ENCODE measurements at places on chromosomes 4 and X.

GRCh38 chr4:104969394-104970082 lies 177.1 kb upstream of the TET2 start:
- no peak for DNase-seq

DNA sequence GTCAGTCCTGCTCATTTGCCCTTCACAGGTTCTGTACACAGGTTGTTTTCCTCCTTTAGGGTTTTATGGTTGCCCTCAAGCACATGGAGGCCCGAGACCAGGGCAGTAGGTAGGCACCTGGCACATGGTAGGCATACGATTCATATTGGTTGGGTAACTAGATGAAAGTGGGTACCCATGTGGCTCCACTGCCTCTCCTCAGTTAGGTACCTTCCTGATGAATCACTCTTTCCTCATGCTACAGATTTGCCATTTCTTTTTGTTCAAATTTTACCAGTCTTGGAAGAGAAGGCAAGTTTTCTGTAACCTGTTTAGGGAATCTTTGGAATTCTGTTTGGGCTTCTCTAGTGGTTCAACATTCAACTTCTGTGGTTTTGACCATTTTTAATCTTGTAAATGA lies 121.3 kb downstream of the FHIP1A start:
- DNase-seq = no peak

DNA sequence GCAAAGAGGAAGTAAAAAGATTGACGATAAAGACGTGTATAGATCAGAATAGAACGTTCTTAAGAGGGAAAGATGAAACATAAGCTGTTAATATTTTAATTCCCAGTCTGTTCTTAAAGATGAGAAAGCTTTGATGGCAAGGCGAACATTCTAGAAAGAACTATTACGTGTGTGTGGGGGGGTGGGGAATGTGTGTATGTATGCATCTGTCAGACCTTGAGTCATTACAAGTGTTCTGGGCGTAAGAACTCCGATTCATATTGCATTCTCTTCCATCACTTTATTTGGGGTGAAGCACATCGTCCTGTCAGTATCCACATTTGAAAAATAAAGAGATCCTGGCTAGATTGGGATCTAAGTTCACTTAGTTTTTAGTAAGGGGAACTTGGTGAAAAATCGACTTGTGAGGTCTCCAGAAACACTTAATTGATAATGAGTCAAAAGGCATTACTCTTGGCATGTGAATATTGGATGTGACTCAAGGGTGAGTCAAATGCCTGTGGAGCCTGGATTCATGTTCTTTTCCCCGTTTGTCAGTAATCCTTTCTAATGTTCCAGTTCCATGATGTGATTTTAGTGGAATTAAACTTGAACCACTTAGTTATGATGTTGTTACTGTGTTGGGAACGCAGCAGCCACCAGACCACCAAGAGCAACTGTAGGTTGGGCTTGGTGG lies 3.1 kb downstream of the SMS start:
- no peak for DNase-seq

DNA sequence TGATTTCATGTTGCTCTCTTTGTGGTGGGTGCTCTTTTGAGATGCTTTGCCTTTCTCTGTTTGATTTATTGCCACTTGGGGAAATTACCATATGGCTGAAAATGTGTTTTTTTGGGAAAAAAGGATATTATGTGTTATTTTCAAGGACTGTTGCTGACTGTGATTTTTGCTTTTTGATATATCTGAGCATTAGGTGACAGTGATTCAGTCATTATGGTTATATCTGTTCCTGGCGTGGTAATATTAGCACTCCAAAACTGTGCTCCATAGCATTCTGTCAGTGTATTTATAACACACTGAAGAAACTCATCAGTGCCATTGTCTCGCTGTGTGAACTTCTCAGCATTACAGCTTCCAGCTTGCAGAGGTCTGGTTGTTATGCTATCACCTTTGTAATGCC lies 73.8 kb downstream of the PHEX start:
- DNase-seq = no peak

DNA sequence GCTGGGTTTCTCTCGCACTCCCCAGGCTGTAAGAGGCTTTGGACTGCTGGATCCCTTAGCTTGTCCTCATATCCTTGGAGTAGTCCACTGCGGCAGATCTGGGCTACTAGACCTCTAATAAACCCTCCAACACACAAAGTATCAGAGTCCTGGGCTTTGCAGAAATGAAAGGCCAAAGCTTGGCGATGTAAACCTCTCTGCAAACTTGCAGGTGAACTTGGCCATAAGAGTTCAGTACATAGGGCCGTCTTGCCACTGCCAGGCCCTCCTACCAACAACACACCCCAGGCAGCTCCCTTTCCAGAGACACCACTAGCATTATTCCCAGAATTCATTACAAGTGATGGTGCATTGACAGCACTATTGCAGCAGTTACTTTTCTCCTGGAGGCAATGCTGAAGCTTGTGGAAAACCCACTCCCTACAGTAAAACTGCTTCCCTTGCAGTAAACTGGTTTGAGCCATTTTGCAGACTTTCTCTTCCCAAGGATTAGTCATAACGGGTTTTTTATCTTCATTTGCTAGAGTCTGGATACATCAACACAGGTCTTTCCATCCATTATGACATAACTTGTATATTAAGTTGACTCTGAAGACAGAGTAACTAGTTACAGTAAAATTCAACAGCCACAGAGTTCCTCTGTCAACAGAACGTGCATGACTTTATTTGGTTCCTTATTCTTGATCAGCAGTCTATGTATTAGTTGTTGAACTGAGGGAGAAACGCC lies 2.4 kb downstream of the ANKRD50 start:
- no peak for DNase-seq

GRCh38 chrX:71917621-71918343 lies 7.1 kb downstream of the NHSL2 start:
- DNase-seq = no peak

- no peak for DNase-seq
Measured at GRCh38 chr4:165079476-165079875, 25.8 kb downstream of the TRIM75 start.

DNA sequence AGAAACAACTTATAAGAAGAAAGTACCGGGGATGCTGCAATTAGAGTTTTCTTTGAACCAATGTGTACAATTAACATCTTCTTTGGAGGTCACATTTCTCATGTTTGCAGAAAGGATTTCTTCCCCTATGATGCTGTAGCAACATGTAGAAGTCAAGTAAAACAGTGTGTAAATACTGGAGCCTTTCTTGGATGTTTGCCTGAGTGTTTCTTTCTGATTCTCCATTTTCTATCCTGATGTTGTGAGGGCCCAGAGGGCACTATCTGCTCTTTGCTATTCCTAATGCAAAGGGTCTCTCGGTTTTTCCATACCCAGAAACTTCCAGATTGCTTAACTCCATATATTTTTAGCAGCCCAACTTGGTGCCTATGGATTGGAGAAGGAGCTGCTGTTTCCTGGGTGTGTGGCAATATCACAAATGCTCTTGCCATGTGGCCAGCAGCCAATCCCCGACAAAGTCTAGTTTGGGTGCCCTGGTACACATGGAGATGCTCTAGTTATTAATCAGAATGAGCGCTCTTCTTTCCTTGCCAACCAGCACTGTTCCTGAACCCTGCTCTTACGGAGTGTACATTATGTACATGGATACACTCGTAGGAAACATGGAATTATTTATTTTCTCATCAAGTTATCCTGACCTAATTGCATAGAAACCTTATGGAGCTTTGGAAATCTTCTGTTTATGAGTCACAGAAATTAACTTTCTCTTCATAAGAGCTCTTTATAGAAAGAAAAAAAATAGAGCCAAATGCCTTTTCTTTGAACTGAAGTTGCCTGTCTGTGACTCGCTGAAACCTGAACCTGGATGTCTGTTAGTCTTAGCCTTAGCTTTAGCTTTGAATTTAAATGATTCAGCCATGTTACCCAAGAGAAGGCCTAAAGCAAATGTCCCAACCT lies 67.0 kb upstream of the GPC4 start:
- DNase-seq = no peak

All from stimulated activated CD4-positive, alpha-beta T cell treated with anti-CD3 and anti-CD28 coated beads, Interleukin-4, amount 100 ng/mL, for 24 hours (primary cell).